ENCODE measurements at places on chromosomes 4 and X.

- no peak for DNase-seq
Observed at GRCh38 chr4:156774422-156774821, 197.2 kb downstream of the PDGFC start.

GRCh38 chr4:40827758-40828157, 78.0 kb downstream of the NSUN7 start:
- no peak for DNase-seq

GRCh38 chr4:87965501-87965975, 10.0 kb upstream of the SPP1 start:
- no peak for DNase-seq

- DNase-seq: no peak
Observed at GRCh38 chrX:140916872-140917271, 85.5 kb upstream of the SPANXB1 start.

DNA sequence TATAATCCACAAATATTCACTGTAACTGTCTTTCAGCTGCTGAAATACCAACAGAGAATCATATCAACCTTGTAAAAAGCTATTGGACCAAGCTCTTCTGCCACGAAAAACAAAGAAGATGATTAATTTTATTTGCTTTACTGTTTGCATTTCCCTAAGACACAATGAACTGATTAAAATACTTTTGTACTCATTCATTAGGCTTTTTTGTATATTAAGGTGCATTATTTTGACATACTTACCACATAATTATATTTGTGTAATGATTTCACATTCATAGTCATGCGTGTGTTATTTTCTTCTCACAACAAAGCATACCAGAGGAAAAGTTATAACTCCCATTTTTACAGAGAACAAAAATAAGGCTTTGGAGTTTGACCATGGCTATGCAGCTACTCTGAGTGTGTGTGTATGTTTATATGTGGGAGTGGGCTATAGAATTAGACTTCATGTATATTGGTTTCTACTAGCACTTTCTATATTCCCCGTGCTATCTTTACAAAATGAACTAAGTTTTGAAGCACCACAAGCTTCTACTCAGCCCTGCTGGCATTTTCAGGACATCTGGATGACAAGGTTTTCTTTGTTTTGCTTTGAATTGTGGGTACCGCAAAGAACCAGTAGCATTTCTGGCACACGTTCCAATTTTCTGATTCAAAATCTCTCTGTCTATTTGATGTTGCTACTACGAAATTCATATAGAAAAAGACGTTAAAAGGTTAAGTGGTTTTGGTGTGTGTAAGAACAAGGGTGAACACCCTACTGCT, 11.0 kb upstream of the FGF5 start:
- no peak for DNase-seq

DNA sequence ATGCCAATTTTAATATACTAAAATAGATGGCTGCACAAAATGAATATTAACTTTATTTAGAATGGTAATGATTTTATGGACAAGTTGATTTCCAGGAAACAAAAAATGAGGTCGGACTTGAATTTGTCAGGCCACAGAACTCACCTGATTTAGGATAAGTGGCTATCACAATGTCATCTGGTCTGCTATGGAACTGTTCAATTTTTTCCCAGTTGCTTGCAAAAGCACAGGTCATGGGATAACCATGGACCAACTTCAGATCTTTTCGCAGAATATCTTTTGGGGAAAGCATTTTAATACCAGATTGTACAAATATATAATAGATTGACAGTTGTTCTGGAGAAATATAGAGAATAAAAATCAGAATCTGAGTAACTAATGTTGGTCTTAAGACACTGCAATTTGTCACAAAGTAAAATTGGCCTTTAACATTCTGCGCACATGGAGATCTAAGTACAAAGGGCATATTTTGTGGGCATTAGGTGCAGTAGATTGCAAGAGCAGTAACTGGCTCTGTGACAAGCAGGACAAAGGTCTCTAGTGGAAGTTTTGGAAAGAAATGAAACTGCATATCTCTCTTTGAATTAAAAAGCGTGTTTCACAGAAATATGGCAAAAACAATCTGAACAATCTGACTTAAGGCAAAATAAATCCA, 5.4 kb downstream of the SULT1B1 start:
- DNase-seq: no peak

DNA sequence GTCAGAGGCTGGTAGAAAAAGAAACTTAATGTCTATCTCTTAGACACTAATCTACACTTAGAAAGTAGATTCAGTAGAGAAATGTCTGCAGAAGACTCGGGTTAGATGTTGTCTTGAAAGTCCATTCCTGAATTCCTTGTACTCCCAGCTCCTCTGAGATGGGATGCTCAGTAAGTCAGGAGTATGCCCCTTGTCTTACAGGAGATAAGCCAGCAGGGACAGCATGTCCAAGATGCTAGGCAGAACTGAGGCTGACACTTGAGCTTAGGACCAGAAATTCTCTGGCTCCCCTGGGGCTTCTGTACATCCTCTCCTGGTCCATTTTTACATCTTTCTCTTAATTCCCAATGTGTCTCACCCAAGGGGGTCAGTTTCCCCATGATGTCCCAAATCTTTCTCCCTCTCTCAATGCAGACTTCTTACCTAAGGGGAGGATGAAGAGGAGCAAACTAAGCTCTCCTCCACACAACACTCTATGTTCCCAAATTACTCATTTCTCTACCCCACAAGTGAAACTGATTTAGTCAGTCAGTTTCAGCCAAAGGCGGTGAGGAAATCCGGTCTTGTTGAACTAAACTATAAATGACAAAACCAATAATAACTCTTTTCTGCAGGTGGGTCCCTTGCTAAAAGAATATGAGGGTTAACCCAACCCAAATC, 558.2 kb upstream of the DIPK2B start:
- no peak for DNase-seq

GRCh38 chr4:176790398-176790797, 2.3 kb downstream of the VEGFC start:
- no peak for DNase-seq

- DNase-seq: peak; percentile 42
Observed at GRCh38 chr4:140300271-140300970, 73.0 kb upstream of the SCOC start.

GRCh38 chr4:48449151-48449550, 34.0 kb upstream of the SLC10A4 start:
- no peak for DNase-seq

- no peak for DNase-seq
Observed at GRCh38 chrX:42732506-42732905, 45.5 kb downstream of the PPP1R2C start.

- DNase-seq: peak; percentile 87
Observed at GRCh38 chrX:134683351-134684005, 25.2 kb upstream of the PLAC1 start.

DNA sequence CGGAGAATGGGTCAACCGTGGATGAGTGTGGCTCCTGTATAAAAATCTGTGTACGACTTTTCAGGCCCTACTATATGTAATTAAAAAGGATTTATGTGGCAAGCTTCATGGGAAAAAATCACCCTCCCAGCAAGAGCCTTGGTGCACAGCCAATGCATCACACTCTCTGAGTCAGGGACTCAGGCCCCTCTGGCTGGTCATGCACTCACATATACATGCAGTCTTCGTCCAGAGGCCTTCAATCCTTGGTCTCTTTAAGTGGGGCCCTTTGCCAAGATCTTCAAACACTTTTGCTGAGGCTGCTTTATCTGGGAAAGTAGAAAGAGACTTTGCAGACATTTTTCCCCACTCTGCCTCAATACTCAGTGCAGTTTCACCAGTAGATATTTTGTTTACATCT, 311.4 kb upstream of the FSTL5 start:
- DNase-seq: no peak

DNA sequence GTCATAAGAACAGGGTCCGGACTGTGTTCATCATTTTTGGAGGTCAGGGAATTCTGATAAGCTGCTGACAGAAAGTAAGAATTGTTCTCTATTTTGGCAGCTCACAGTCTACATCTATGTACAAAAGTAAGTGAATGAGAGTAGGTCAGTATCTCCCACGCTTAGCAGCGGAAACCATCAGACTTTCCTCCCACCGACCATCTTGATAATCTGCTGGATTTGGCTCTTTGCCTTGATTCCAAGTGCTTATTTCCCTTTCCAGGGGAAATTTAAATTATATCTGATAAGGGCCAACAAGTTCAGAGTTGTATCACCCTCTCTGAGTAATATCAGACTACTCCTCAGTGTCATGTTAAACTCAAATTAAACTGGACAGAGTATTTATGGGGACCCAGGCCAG, 118.0 kb downstream of the CAMK2D start:
- no peak for DNase-seq

DNA sequence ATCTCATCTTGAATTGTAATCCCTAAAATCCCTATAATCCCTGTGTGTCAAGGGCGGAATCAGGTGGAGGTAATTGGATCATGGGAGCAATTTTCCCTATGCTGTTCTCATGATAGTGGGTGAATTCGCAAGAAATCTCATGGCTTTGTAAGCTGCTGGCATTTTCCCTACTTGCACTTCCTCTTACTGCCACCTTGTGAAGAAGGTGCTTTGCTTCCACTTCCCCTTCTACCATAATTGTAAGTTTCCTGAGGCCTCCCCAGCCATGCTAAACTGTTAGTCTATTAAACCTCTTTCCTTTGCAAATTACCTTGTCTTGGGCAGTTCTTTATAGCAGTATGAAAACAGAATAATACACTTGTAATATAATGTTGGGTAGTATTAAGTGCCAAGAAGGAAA, 1087.4 kb upstream of the SLIT2 start:
- no peak for DNase-seq

GRCh38 chr4:99894998-99895397, 771 bp upstream of the LAMTOR3 start:
- DNase-seq: no peak

DNA sequence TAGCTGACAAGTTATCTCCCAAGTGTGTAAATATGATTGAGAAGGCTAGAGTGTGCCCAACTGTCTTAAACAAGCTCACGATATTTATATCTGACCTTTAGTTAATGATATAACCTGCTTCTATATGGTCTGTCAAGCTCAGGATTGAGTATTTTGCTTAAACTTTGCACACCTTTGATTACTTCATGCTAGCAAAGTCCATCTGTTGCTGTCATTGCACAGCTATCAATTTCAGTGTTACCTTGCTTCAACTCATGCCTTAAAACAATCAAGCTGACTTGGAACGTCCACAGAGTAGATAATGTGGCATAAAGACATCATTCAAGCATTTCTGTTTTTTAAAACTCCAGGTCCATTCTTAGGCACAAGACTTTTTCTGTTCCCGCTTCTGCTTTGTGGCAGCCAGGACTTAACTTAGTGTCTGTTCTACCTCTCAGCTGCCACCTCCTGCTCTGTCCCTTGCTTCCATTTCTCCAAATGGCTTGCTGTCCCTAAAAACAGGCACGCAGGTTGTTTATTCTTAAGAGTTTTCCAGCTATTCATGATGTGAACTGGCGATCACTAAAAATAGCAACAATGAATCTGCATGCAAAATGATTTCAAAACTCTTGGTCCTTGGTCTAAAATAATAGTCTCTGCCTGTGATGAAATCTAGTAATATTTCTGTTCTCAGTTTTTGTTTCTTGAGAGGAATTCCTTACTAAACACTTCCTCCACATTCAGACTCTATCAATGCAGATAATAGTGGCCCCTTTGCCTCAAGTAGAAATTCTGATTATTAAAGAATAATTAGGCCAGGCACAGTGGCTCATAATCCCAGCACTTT, 16.3 kb upstream of the NEIL3 start:
- no peak for DNase-seq
